ENCODE measurements at places on chromosomes 7 and 10.

DNA sequence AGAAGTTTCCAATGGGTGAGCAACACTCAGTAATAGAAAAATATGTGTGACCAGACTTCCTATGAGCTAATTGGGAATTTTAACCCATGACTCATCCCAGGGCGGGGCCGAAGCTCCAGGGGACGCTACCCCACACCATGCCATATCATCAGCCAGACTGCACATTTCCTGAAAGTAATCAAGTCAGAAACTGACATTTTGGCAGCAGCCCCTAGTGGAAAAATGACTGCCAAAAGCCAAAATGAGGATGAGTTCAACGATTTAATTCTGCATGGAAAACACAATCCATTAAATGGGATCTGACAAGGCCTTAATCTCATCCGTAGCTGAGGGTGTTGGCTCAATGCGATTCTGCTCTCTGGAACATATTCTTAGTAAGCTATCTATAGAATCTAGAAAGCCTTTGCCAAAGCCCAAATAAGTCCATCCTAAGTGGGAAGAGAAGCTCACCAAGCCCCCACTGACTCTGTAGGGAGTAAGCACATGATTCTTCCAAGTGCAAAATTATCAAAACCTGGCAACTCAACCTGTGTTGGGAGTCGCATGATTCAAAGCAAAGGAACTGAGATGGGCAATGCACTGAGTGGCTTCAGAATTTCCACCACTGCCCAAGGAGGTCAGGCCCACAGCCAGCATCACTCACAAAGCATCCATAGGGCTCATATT lies 93.1 kb upstream of the PDE1C start:
- peak; percentile 94 for DNase-seq

GRCh38 chr10:28879246-28879645 lies 201.9 kb downstream of the BAMBI start:
- DNase-seq = no peak

DNA sequence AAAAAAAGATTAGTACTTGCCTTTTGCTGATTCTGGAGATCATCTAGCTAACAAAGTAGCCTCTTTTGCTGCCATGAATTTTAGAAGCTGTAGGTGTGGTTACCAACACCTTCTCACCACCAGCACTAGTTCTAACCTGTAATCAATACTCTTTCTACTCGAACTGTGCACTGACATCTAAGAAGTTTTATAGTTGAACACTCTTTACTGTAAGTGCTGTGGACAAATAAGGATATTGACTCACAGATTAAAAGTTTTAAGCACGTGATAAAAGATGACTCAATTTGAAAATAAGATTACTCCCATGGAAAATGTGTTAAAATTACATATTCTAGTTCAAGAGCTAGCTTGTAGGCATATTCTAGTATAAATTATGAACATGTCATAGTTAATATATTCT lies 89.9 kb downstream of the REEP3 start:
- no peak for DNase-seq

DNA sequence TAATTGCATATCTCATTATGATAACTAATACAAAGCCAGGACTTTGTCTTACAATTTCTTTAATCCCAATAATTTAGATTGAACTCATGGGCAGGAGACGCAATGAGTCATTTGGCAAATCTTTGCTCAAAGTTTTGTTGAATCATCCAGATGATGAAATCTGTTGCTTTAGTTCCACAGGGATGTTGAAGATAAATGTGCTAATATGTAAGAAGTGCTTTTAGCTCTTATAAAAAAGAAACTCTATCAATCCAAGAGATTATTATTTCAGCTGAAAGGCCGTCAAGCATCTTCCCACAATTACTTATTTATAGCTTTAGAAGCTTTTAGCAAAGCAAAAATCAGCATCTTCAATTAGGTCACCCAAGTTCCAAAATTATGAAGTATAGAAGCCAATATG lies 36.8 kb upstream of the ANK3 start:
- DNase-seq = peak; percentile 42

DNA sequence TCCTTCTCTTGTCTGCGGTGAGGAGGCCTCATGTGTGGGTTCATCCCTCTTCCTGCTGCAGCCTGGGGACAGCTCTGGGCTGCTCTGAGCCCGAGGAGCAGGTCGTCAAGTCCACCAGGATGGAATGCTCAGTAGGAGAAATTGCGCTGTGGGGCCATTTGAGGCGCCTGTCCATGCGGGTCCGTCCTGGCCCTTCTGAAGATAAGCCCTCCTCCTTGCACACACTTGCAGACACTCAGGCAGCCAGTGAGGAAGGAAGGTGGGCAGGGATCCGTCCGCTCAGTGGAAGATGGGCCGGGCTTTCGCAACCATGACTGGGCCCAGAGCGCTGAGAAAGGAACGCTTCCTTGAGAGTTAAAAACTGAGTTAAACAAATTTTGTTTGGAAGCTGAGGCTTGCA lies 356.8 kb downstream of the GLRX3 start:
- DNase-seq = no peak

- DNase-seq = no peak
Observed at GRCh38 chr7:44376429-44377133, 51.2 kb upstream of the CAMK2B start.

GRCh38 chr7:132240262-132240661 lies 336.0 kb downstream of the PLXNA4 start:
- no peak for DNase-seq

DNA sequence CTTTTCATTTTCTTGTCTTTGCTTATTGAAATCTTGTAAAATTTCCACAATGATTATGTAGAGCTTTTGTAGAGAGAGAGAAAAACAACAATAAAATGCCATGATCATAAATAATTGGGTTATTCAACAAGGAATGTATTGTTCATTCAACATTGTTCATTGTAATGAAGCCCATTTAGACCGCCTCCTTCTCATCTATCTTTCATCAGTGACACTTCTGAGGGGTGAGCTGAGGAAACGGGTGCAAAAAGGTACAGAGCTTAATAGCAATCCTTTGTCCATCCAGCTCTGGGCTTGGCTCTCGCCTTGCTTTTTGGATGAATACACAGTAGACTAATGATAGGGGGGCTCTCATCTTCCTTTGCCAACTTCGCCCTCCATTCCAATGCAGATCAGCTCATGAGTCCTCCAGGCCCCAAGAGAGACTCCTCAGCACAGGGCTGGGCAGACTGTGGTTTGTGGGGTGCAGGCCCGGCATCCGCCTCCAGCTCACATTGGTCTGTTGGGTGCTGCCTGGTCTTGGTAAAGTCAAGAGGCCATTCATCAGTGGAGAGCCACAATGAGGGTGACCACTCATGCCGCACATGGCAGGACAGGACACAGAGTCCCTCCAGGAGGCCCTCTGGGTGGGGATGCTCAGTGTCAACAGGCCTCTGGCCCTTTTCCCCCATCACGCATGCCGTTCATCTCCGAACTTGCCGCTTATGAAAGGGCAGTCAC lies 17.9 kb upstream of the PPA1 start:
- no peak for DNase-seq

DNA sequence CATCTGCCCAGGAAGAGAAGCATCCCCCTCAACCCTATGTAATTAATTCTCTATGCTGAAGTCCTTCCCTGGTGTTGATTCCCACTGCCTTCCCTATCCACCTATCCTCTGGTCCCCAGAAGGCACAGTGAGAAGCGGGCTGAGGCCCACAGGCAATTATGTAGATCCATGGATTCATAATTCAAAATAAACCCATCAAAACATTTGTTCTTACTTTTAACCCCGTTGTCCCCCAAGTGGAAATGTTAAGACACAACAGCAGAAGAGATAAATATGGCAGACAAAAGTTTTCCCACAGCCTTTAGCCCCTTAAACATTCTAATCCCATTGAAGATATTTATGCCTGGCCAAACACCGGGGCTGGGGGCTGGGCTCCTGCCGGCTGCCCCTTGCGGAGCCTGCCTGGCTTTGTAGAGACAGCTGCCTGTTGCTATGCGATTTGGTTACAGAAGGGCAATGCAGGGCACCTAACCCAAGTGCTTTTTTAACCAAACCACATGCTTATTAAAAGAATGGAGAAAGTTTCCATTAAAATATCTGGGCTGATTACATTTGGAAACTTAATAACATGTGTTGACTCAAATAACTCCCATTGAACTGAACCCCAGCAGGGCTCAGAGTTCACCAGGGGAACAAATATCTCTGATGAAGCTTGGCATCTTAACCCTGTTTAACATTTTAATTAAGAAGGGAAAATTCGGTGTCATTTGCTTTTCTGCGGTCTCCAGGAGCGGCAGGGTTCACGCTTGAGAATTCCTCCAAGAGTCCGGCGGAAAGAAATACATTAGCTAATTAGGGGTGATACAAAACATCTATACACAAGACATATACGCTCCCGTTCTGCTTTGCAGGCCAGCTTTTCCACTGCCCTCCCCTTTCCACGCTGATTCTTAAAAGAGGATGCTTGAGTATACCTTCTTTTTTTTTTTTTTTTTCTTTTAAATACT lies 110.8 kb upstream of the FGFR2 start:
- no peak for DNase-seq

DNA sequence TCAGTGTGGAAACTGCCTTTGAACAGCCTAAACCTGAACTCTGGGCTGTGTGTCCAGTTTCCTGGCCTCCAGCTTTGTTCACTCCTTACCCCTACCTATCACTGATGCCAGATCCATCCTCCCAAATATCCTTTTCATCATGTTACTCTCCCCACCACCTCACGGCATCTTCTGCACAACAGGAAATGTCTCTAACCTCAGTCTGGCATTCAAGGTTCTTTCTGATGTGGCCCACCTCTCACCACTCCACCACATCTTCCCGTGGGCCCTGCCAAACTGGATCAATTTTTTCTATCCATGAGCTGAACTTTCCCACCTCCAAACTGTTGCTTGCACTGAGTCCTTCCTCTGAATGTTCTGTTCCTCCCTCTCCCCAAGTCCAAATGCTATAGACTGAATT lies 35.8 kb upstream of the MAP3K8 start:
- no peak for DNase-seq

GRCh38 chr7:71239586-71240268 lies 107.8 kb downstream of the GALNT17 start:
- DNase-seq = no peak

- DNase-seq = no peak
Observed at GRCh38 chr7:115306586-115306985, 384.7 kb downstream of the MDFIC start.

GRCh38 chr10:20443094-20443493 lies 454.0 kb downstream of the NEBL start:
- DNase-seq = no peak

DNA sequence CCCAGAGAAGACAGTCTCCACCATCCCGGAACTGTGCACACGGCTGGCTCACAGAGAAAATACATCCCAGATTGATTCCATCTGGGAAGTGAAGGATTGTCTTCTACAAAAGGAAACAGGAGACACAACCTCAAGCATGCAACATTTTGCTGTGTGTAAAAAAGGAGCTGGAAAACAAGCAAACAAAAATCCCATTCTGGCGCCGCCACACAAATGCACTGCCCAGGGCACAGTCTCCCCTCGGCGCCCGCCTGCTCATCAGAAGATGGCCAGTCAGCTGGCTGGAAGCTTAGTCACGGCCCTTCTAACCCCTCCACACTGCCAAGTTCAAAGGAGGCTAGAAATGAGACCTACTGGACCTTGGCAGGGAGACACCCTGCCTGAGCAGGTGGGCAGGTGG lies 14.1 kb upstream of the CYTH3 start:
- DNase-seq = no peak

DNA sequence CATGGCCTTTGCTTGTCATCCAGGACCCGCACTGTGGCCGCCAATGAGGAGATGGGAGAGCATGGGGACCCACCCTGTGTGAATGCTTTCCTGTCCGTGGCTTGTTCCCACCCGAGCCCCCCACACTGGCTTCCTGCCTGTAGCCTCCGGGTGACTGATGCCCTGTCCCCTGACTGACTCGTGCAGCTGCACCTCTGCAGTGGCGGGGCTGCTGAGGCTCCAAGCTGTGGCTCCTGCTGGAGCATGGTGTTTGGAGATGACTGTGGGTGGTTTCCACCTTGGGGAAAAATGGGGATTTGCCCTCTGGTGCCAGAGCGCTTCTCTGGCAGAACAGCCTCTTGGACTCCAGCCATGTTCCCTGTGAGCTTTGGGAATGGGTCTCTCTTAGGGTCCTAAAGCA lies 2.1 kb downstream of the CAMK1D start:
- no peak for DNase-seq

- no peak for DNase-seq
Observed at GRCh38 chr10:4053940-4054339, 268.9 kb upstream of the KLF6 start.

GRCh38 chr7:3725155-3726059 lies 424.4 kb downstream of the SDK1 start:
- DNase-seq = no peak

Measured in kidney glomerular epithelial cell (primary cell).